Activated T-cell treated with anti-CD3 and anti-CD28 coated beads, Interleukin-2, amount 50 U/mL, for 1 hour (primary cell): ENCODE measurements at places on chromosomes 6 and 20.

- no peak for DNase-seq
These were observed 71.5 kb downstream of the RTN4IP1 start for GRCh38 chr6:106557837-106558236.

- DNase-seq = no peak
These were observed 23.8 kb downstream of the BPIFB1 start for GRCh38 chr20:33306807-33307206.

- no peak for DNase-seq
These were observed 84.3 kb upstream of the NRN1 start for GRCh38 chr6:6090861-6091607.

GRCh38 chr6:8342241-8342819 lies 93.0 kb downstream of the SLC35B3 start:
- DNase-seq = no peak

- DNase-seq = no peak
These were observed 115.5 kb downstream of the SOD2 start for GRCh38 chr6:159577564-159577963.

DNA sequence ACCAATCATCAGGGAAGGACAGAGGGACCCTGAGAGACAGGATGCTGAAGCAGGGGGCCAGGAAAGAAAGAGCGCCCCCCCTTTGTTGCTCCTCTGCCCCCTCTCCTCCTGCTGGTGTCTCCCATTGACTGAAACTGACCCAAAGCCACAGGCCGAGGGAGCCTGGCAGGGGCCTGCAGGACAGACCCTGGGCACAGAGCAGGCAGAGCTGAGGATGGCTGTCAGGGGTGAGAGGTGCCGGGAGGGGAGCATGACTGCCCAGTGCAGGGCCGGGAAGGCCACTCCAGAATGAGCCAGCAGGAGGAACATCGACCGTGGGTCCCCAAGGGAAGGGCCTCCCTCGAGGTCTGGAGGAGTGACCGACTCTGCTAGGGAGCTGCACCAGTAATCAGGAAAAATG lies 427.8 kb downstream of the PREX1 start:
- no peak for DNase-seq

DNA sequence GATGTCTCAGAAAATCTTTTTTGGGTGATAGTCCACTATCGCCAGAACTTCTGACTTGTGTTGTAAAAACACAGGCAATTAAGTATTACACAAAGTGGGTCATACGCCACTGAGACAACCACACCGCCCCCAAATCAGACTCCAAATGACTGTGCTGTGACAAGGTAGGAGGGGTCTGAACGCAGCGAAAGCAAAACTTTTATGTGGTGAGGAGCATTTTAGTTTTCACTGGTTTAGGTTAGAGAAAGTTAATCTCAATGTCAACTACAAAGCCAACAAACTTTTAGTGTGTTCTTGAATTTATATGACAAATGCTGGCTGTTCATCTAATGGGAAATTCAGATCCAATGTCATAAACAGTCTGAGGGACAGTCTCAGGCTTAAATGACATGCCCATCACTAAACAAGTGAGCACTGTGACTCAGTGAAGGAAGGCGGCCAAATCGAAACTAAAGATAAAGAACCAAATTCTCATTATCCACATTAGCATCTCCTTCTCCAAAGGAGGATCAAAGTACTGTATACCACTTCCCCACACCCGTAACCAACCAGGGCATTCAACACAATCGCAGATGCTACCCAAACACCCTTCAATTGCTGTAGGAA lies 186.7 kb downstream of the GJA10 start:
- peak; percentile 61 for DNase-seq

DNA sequence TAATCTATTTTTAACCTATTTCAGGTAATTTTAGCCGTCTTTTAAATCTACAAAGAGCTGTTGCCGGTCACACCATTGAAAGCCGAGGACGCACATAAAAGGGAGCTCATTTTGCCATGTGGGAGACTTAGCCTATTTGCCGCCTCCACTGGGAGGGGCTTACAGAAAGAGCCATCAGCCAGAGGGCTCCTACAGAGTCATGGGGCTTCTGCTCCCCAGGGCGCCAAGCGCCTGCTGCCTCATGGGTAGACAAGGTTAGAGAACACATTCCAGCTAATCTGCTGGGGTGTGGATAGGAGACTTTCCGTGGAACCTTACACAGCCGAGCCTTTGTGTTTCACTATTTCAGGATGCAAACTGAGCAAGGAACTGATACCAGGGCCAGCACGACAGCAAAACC lies 12.6 kb downstream of the PCMTD2 start:
- DNase-seq = no peak

DNA sequence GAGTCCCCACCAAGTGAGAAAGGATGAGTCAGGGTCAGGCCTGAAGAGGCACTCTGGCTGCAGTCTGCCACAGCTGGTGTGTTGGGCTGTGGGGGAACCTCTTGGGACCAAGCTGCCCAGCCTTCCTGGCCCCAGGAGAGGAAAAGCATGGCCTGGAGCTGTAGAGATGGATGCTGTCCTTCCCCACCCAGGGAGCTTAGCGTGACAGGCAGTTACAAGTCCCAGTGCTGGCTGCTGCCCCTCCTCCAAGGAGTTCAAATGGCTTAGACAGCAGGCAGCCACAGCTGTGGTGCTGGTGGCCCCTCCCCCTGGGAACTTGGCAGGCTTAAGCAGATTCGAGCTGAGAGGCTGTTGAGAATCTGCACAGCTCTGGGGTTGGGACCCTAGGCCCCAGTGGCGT lies 253.2 kb downstream of the PLCB1 start:
- DNase-seq = no peak

DNA sequence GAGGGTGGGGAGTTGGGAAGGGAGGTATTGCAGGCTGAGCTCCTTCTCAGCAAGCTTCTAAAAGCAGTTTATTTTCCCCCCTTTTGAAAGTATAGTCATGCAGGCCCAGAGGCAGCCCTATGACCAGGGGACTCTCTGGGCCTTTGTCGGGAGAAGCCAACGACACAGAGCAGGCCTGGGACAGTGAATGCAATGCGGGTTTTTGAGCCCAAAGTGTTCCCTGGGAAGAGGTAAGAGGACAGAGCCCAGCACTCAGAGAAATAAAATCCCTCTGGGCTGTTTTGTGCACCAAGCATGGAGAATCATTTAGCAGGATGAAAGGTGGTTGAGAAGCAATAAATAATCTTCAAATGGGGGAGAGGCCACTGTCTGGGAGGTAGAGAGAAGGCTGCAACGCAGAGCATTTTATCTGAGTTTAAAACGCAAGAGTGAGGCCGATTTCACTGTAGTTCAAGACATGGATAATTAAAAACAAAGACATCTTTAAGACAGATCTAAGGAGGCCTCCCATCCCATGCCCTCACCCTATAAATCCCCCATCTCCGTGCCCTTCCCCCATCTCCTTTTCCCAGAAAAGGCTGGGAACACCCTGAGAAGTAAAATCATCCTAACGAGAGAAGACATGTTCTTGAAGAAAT lies 237.5 kb downstream of the CDC5L start:
- no peak for DNase-seq

DNA sequence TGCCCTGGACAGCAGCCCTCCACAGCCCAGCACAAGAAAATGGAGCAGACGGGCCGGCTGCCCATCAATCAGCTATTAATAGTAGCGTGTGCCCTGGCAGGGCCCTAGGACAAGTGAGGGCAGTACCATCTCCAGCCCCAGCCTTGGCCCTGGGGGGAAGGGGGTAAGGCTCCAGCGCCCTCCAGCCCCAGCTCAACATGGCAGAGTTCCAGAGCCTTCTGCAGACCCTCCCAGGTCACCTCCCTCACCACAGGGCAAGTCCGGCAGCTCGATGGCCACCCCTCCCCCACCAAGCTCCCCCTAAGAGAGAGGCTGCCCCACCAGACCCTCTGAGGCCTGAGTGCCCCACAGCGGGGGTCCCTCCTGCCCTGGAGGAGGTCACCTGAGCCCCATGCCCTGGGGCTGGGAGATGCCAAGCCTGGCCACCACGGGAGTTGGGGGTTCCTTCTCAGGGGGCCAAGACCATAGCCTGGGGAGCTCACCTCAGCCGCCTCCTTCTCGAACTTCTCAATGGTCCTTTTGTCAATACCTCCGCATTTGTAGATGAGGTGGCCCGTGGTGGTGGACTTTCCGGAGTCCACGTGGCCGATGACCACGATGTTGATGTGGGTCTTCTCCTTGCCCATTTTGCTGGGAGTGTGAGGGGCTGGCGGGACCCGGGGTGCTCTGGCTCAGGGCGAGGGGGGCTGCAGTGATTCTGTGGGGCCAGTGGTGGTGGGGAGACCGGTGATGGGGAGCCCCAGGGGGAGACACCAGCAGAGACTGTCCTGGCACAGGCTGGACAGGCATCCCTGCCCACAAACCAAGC lies 1.5 kb downstream of the EEF1A2 start:
- no peak for DNase-seq

DNA sequence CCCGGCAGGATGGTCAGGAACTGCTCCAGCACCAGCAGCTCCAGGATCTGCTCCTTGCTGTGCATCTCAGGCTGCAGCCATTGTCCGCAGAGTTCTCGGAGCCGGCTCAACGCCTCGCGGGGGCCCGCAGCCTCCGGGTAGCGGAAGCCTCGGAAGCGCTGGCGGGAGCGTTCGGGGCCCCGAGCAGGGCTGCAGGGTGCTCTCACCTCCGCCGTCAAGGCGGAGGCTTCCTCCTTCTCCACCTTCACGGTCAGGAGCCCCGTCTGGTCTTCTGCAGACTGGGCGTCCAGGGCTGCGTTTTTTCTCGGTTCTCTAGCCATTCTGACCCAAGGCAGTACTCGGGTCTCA lies 434 bp downstream of the ZKSCAN4 start:
- DNase-seq = no peak

DNA sequence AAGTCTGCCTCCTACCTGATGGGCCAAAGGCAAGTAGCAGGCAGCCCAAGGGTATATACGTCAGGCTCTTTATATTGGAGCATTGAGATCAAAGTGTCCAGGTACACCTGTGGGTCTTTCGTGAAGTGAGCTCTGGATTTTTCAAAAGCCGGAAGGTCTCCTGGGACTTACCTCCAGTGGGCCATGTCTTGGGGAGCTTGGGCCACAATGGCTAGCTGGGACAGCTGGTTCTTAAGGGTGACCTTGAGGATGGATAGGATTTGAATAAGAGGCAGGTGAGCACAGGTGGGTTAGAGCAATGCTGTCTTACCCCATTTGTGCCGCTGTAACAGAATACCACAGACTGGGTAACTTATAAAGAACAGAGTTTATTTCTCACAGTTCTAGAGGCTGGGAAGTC lies 153.4 kb downstream of the CDC5L start:
- no peak for DNase-seq

DNA sequence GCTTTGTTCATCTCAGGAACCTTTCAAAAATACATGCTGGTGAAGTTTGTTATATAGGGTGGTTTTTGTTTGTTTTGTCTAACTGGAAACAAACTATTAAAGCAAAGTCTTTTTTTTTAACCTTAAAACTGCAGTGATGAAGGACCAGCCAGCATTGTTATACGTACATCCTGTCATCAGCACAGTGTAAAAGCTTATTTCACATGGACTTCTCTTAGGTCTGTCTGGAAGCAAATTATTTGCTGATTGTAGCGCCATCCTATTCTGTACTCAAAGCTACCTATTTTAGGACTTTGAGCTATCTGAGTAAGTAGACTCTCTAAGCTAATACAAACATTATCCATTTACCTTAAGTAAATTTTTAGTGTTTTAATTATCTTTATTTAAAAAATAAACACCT lies 61.7 kb downstream of the SNX9 start:
- no peak for DNase-seq

- no peak for DNase-seq
These were observed 14.7 kb downstream of the DPPA5 start for GRCh38 chr6:73339340-73339739.

DNA sequence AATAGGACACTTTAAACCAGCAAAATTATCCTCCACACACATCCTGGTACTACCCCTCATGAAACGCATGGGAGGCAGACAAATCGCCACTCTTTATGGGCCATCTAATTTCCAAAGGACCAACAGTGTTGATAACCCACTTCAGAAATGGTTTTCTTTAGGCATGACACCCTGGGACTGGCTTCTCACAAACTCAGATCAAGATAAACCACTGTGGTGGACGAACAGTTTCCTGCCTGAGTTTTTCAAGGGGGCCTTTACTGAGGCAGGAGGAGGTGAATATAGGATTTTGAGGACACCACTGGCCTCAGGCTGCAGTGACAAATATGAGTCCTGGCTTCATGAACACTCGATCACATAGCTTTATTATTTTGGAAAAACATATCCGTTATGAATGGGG lies 26.0 kb downstream of the TRAM2 start:
- no peak for DNase-seq

GRCh38 chr6:109243863-109244825 lies 138.1 kb downstream of the CD164 start:
- no peak for DNase-seq

- DNase-seq = no peak
These were observed 444.2 kb downstream of the CDH26 start for GRCh38 chr20:60402189-60403058.

GRCh38 chr6:3794092-3794491 lies 42.6 kb upstream of the PXDC1 start:
- DNase-seq = no peak

DNA sequence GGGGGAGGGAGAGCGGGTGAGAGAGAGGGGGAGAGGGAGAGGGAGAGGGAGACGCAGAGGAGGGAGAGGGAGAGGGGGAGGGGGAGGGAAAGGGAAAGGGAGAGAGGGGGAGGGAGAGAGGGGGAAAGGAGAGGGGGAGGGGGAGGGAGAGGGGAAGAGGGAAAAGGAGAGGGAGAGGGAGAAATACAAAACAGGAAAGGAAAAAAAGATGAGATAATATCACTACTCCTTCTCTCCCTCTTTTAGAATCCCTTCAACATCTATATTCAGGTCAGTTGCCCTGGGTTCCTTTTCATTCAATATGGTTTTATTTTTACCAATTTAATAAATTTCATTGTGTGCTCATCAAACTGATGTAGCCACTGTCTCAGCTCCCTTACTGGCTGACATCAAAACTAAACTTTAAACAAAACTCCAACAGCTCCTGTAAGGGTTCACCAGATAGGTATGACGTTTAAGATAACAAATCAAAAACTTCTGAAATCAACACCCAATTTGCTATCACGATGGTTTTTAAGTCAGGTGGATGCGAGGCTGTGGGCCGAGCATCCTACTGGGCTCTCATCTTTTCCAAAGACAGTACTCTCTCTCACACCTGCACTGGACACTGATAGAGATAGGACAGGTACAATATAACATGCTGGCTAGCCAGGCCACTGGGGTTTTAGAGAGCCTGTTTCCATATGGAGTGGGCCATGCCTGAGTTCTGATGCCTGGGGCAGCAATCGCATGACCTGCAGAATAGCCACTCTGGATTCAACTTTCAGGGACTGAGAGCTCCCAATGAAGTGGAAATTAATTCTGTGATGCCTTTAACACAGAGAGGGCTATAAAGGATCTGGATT lies 99.5 kb downstream of the FYN start:
- no peak for DNase-seq

- no peak for DNase-seq
These were observed 537 bp downstream of the PRR3 start for GRCh38 chr6:30557683-30557981.
